Psoas muscle (tissue), 8 donors: ENCODE measurements at places on chromosomes 3 and 15.

- H3K4me3 ChIP-seq, result no peak overlapping the region
- H3K36me3 ChIP-seq, result no peaks in the 10 kb centered on the region
- H3K4me1 ChIP-seq, result peaks cover 23% of the 10 kb centered on the region
- H3K27me3 ChIP-seq, result no peaks in the 10 kb centered on the region
Observed at GRCh38 chr3:156633335-156633734, 41.1 kb upstream of the TIPARP start.

- H3K4me1 ChIP-seq, result peaks cover 56% of the 10 kb centered on the region
- H3K4me3 ChIP-seq, result no peak overlapping the region
- H3K36me3 ChIP-seq, result peaks cover 19% of the 10 kb centered on the region
- DNase-seq, result no peak
Observed at GRCh38 chr3:113659101-113659541, 37.3 kb downstream of the USF3 start.

GRCh38 chr3:147157631-147158030 is 248.7 kb downstream of the ZIC4 start:
- H3K4me1 ChIP-seq, result no peaks in the 10 kb centered on the region
- no peaks in the 10 kb centered on the region for H3K27me3 ChIP-seq
- no peaks in the 10 kb centered on the region for H3K36me3 ChIP-seq
- no peak overlapping the region for H3K4me3 ChIP-seq
- DNase-seq, result no peak
- H3K27ac ChIP-seq, result no peak overlapping the region

- H3K4me3 ChIP-seq, result no peak overlapping the region
- H3K27ac ChIP-seq, result no peak overlapping the region
- no peaks in the 10 kb centered on the region for H3K36me3 ChIP-seq
- H3K4me1 ChIP-seq, result no peaks in the 10 kb centered on the region
- DNase-seq, result no peak
- no peaks in the 10 kb centered on the region for H3K27me3 ChIP-seq
Observed at GRCh38 chr15:72933976-72934375, 118.3 kb upstream of the NEO1 start.

GRCh38 chr3:169268286-169268776 is 395.2 kb downstream of the MECOM start:
- no peak for DNase-seq
- H3K4me1 ChIP-seq, result no peaks in the 10 kb centered on the region
- H3K4me3 ChIP-seq, result no peak overlapping the region
- H3K27me3 ChIP-seq, result no peaks in the 10 kb centered on the region

DNA sequence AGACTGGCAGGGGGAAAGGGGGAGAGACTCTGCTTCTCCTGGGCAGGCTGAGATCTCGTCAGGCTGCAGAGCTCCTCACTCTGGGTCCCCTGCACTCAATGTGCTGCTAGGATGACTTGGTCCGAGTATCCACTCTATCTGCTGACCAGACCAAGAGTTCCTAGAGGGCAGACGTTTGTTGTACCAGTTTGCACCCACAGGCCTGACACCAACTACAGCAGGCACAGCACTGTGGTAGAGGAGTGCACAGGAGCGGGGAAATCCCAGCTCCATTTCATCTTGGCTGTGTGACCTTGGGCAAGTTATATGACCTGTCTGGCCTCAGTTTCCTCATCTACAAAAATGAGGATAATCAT is 29.0 kb downstream of the CCDC12 start:
- H3K27me3 ChIP-seq, result no peaks in the 10 kb centered on the region
- peak overlapping the region; percentile 90 for H3K27ac ChIP-seq
- no peak overlapping the region for H3K4me3 ChIP-seq
- no peaks in the 10 kb centered on the region for H3K36me3 ChIP-seq
- no peak for DNase-seq

DNA sequence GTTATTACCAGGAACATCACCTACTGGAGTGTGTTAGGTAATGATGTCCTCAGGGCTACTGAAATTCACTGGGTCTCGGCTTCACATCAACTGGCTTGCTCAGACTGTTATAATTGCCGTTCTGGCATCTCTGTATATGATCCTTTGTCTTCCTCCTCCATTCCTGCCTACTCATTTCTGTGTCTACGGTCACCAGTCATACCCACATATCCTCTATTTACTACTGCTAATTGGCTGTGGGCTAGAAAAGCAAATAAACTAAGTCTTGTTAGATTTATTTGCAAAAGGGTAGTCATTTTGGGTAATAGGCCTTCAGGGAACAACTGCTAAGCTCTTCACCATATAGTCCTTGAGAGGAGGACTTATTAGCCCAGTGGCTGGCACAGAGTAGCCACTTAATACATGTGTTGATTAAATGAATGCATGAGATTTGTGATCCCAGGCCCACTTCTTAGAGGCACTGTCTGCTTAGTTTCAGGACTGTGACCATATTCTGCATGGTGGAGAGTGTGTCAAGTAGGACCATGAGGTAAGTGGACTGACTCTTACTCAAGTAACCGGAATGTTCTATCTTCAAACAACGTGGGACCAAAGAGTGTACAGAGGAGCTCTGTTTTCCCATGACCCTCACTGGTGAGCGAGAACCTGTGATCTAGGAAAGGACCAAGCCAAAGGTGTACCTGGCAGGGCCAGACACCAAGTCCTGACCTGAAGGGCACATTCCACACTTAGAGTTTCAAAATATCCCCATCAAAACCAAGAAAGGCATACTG is 13.2 kb downstream of the ZDHHC3 start:
- no peak overlapping the region for H3K4me3 ChIP-seq
- H3K27ac ChIP-seq, result no peak overlapping the region
- peaks cover 14% of the 10 kb centered on the region for H3K36me3 ChIP-seq
- no peak for DNase-seq
- no peaks in the 10 kb centered on the region for H3K27me3 ChIP-seq

DNA sequence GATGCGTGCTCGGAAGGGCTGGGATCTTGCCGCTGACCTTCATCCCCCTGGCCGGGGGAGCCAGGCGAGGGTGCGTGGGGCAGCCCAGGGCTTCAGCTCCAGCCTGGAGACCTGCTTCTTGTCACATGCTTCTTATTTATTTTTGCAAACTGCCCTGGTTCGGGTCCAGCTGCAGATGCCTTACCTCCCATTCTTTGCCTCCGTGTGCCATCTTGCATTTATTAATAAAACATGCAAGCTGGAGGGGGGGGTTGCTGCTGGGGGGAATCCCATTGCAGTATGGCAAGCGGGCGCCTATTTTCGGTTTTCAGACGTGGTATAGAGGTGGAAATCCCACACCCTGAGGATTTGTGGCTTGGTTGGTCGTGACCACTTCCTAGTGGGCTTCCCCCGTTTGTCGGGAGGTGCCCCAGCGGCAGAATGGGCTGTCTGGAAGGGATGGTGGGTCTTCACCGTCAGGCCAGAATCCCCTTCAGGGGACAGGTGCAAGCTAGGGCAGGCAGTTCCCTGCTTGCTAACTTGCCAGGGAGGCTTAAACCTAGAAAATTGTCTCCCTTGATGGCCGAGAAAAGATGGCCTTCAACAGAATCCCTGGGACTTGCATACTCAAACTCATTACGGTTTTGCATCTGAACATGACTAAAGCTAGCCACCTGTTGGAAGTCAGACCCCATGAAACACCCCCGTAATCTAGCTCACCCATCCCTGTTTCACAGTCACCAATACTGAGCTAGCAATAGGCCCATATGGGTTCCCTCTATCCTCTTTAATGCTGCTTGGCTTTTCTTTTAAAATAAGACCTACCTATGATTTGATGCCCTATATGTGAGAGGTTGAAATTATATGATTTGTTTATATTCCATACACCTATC is 569 bp downstream of the TMEM266 start:
- peak overlapping the region; percentile 65 for H3K27ac ChIP-seq
- no peaks in the 10 kb centered on the region for H3K36me3 ChIP-seq
- H3K4me1 ChIP-seq, result peaks cover 29% of the 10 kb centered on the region
- DNase-seq, result no peak
- H3K4me3 ChIP-seq, result peak overlapping the region; percentile 77
